NCI-H2029 (cell line): ENCODE measurements at places on chromosomes 2 and 18.

DNA sequence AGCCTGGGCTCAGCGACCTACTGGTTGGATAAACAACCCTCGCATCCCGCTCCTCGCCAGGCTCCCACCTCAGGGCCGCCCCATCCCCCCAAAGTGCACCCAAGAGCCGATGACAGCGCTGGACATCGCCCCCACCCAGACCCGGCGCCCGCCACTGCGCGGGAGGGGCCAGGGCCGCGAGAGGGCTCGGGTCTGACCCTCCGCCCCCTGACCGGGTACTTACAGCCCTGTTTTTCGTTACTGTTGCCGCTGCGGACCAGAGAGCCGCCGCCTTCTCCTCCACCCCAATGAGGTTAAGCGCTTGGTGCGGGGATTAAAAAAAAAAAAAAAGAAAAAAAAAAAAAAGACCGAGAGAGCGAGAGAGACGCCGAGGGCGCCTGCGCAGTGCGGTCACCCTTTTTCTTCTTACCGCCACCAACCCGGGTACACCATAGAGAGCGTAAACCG is at the start of gene CLASP1:
CLASP1 (minus strand) TSS at position 314 of the 447 bp plus-strand sequence. CDS start 43,567 bp downstream, outside the sequence.
- peak; percentile 42 for DNase-seq

GRCh38 chr2:119240311-119241204 is 16.9 kb downstream of the STEAP3 start:
- DNase-seq: peak; percentile 95

DNA sequence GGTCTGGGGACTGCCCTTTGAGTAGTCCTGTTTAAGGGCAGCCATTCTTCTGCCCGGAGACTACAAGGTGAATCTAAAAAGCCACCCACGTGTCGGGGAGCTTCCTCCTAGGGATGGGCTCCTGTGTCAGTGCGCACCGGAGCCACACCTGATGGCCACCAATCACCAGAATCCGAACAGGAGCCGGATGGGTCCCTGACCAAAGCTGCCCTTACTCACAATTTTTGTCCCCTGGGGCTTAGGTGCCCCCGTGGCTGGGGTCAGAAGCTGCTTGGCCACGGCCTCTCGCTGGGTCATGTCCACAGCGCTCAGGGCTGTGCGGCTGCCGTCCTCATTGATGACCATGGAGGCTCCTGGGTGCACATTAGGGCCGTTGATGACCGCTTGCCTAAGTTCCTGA is 30.9 kb downstream of the POLR1A start:
- DNase-seq: no peak

DNA sequence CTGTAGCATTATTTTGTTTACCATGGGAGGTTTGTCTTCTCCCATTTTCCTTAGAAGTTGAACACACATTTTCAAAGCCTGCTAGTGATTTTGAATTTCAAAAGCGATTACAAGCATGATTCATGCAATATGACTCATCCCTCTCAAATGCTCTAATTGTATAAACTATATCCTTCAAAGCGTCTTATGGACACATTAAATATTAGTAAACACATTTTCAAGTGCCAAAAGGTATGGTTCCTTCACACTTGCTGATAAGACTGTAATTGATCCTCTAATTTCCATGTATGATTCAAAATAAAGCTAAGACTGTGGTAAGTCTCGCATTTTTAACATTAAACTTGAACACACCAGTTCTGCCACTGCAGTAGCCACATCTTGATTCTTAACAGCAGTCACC is 512.9 kb downstream of the LRRTM4 start:
- DNase-seq: no peak

DNA sequence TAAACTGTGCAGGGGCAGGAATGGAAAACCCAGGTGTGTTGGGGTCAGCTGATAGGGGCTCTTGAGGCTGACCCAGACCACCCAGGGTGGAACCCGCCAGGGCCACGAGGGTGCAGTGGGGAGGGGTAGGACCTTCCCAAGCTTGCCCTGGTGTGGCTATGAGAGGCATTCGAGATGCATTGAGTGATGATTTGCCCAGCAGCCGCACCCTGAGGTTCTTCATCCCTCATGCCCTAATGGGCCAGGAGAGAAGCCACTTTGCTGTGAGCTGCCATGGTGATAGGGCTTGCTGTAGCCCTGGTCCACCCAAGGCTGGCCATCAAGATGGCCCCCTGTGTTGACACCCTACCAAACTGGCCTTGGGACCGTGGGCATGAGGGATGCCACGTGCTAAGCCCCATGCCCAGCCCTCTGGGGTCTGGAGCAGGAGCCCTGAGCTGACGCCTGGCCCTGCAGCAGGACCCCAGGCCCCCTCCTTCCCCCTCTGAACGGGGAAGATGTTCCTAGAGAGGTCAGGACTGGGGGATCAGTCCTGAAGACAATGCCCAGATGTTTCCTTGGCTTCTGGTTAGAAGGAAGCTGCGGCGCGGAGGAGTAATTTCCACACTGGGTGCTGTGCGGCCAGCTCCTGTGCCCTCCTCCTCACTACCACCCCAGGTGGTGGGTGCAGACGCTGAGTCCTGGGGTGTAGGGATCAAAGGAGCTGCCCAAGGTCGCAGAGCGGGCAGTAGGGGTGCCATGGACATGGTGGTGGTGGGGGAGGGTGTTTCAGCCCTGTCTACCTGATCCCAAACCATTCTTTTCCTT is 122.5 kb upstream of the HDAC4 start:
- no peak for DNase-seq

- DNase-seq: no peak
Measured at GRCh38 chr2:120933693-120934573, 198.3 kb downstream of the GLI2 start.

DNA sequence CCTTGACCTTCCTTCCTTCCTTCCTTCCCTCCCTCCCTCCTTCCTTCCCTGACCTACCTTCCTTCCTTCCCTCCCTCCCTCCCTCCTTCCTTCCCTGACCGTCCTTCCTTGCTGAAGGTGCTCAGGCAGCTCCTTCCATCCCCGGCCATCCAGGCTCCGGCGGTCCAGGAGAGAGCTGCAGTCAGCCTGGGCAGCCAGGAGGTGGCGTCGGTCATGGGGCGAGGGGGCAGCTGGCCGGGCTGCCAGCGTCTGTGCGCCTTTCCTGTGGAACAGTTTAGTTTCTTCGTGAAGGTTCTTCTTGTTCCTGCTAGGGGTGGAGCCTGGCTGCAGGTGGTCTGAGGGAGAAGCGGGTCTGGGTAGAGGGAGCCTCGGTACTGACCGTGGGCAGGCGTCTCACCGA is 15.7 kb downstream of the GPR35 start:
- no peak for DNase-seq

DNA sequence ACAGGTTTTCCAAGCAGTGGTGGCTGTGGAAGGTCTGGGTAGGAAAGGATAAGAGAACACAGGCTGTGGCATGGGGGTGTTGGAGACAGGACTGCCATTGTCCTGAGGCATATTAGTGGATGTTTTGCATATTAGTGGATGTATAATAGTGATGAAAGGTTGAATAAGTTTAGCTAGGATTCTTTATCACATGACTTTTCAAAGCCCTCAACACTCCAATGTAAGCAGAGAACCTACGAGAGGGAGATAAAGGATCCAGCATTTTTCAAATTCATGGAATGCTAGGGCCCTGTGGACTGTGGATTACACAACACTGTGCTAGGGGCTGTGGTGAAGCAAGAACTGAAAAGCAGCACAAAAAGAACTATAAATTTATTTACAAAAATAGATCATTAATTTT is 63.2 kb downstream of the POLE4 start:
- DNase-seq: no peak

DNA sequence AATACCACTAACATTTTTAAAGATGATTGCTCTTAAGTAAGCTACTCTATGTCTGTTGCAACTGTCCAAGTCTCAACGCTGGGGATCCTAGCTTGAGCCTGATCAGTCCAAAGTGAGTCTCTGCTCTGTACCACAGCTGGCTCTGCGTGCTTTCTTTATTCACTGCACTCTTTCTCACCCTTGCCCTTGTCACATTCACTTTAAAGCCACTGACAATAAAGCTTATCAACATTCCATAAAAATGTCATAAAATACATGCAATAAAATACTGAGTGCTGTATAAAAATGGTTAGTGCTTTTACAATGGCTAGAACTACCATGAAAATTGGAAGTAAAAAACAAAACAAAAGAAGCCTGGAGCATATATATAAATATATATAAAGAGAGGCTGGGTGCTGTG is 45.5 kb upstream of the LRRTM4 start:
- DNase-seq: no peak

GRCh38 chr2:111133603-111134002 is 12.9 kb downstream of the BCL2L11 start:
- DNase-seq: no peak

GRCh38 chr2:39325966-39326365 is 82.2 kb upstream of the CDKL4 start:
- no peak for DNase-seq

DNA sequence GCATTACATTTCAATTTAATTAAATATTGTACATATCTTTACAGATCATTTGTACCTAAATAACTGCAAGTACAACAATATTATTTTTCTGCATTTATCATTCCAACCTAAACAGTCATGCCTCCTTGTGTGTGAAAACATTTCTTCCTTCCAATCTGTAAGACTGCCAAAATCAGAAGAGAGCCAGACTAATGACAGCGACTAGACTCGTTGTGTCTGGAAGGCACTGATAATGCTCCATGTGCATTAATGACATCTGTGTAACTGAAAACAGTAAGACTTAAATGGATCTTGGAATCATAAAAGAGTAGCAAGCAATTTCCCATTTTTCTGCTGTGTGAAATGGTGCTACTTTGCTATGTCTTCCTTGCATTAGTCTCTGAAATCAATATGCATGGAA is 278.0 kb upstream of the DSEL start:
- no peak for DNase-seq

DNA sequence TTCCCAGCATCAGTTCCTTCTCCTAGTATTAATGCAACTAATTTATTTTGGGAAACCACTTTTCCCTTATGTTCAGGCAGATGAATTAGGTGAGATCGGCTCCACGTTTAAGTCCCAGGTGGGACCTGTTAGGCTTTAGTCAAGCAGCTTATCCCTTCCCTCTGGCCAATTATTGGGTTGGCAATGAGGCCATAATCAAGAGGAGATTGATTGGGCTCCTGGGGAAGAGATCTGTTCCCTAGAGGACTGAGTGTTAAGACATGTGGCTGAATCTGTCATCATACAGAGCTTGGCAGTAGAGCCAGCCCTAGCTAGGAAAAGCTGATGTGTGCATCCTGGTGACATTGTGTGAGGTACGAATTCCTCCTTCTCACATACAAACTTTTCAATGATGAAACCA is 104.4 kb downstream of the PTH2R start:
- DNase-seq: no peak

GRCh38 chr18:6628187-6628586 is 101.3 kb upstream of the ARHGAP28 start:
- DNase-seq: no peak

DNA sequence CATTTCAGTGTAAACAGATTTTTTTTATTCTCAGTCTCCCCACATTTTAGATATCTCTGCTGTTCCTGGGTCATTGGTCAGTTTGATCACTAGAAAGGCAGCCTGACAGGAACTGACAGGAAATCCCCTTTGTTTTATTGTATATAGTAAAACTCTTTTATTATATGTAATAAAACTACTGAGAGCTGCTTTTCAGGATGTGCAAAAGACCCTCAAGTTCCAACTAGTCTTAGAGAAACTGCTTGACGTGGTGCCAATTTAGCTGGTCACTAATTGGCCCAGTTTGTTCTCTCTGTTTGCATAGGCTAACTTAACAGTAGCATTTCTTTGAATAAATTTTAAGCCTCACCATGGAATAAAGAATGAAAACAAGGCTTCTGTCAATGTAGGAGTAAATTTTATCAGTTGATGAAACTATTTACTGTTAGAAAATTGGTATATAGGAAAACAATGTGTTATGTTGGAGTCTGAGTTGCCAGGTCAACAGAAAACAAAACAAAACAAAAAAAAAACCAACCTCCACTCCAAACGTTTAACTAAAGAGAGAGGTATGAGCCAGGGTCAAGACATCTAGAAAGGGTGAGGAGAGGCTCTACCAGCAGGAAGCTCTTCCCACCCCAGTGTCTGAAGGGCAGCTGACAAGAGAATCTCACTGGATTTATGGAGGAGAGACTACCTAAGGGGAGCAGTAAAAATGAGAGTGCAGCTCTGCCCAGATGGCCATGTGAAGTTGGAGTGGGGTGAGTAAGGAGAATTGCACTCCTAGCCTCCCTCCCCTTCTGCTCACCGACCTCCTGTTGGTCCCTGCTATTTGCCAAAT is 184.6 kb downstream of the ST6GAL2 start:
- peak; percentile 3 for DNase-seq

GRCh38 chr2:231568785-231569435 is 23.8 kb upstream of the TEX44 start:
- DNase-seq: no peak

DNA sequence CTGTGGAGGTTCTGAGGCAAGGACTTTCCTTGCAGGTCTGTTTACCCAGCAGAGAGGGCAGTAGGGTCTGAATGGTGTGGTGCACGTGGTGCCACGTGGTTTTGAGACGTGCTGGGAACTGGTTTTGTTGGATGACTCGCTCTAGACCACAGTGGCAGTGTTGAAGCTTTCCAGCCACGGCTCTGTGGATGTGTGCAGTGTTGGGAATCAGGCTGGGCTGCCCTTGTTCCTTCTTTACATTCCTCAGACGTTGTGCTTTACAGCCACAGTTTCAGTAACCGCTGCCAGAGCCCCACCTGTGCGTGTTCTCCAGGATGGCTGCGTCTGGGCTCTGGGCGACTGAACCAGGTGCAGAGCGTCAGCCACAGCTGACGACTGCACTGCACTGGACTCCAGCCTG is 8.2 kb downstream of the CTDP1 start:
- DNase-seq: no peak

DNA sequence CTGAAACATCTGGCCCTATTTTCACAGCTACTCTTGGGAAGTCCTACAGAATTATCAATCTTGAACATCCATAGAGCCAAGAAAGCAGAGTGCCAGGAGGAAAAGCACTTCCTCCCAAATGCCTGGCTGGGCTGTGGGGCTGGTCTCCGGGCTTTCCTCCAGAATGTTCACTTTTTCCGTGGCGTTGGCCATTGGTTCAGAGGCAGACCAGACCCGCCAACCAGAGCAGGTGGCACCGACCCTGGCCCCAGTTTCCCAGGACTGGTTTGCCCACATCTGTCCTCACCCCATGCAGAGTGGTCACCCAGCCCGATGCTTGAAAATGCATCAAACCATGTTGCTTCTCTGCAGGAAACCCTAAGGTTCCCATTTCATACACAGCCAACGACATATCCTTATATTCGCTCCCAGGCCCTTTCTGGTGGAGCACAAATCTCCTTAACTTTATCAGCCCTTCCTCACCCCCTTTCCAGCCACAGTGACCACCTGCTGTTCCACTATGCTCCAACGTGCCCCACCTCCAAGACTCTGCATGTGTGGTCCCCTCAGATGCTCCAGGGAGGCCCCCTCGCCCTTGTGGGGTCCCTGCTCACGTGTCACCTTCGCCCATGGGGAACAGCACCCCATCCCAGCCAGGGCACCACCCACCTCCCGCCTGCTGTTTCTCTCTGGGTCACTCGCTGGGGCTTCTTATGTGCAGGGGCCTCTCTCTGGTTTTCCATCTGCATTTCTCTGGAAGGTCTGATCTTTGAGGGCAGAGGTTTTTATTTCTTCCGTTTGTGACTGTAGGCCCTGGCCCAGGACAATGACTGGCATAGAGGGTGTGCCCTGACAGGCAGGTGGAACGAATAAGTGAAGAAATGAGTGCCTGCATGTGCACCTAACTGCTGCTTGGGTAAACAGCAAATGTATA is 92.9 kb downstream of the PXDN start:
- DNase-seq: no peak

GRCh38 chr18:26555804-26556553 is 7.6 kb upstream of the KCTD1 start:
- DNase-seq: no peak

- DNase-seq: no peak
Measured at GRCh38 chr2:231347081-231347480, 48.4 kb upstream of the B3GNT7 start.

GRCh38 chr2:86372133-86372532 is 34.7 kb upstream of the REEP1 start:
- DNase-seq: no peak
